Central memory CD8-positive, alpha-beta T cell (primary cell): ENCODE measurements at places on chromosomes 1 and 21.
A peak's percentile ranks its signal among the peaks of the same experiment; 100 is the strongest.

DNA sequence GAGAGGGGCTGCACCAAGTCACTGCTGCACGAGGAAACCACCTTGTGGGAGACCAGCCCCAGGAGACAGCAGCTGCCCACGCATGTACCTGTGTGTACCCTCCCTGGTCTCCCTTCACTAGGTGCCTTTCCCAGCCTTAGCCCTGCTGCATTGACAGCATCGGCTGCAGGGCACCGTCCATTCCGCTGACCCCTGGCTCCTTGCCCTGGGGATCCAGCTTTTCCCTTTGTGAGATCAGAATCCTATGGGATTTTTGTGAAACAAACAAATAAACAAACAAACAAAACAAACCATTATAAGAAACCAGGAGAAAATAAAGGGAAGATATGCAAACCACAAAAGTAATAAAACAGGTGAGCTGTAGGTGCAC lies 2.1 kb downstream of the STUM start:
- DNase-seq: no peak
- no peak overlapping the region for H3K27ac ChIP-seq
- peaks cover 73% of the 10 kb centered on the region for H3K27me3 ChIP-seq
- H3K36me3 ChIP-seq: no peaks in the 10 kb centered on the region
- H3K4me3 ChIP-seq: peak overlapping the region; percentile 76

DNA sequence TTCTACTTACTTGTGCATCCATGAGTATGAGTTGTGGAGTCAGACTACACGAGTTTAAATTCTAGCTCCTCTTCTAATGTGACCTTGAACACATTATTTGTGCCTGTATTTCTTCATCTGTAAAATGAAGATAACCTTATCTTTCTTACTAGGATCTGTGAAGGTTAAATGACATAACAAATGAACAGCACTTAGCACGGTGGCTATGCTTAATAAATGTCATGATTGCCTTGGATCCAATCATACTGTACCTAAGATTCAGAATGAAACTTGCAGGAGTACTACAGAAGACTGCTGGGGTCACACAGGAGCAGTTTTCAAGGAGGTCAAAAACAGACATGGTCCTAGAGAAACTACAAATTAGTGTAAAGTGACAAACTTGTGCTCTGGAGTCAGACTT lies 22.2 kb upstream of the ALG14 start:
- no peak overlapping the region for H3K27ac ChIP-seq
- peaks cover 24% of the 10 kb centered on the region for H3K27me3 ChIP-seq
- no peak for DNase-seq
- no peaks in the 10 kb centered on the region for H3K36me3 ChIP-seq

DNA sequence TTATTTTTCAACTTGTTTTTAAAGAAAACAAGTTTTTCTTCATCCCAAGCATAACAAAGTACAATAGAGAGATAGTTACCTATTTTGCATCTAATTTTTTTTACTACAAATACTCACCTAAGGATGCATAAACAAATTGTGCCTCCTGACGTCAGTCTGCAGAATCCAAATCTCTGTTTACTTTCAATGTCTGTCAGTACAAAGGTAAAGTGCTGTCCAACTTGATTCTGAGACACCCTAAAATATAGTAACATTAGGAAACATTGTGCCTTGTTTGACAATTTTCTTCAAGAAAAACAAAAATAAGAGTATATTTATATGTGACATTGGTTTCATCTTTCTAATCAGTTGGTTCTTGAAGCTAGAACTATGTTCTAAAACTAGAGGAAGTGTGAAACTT lies 103.4 kb downstream of the DENND1B start:
- H3K4me3 ChIP-seq: no peak overlapping the region
- no peaks in the 10 kb centered on the region for H3K27me3 ChIP-seq
- no peak for DNase-seq
- H3K36me3 ChIP-seq: peaks cover under 1% of the 10 kb centered on the region

DNA sequence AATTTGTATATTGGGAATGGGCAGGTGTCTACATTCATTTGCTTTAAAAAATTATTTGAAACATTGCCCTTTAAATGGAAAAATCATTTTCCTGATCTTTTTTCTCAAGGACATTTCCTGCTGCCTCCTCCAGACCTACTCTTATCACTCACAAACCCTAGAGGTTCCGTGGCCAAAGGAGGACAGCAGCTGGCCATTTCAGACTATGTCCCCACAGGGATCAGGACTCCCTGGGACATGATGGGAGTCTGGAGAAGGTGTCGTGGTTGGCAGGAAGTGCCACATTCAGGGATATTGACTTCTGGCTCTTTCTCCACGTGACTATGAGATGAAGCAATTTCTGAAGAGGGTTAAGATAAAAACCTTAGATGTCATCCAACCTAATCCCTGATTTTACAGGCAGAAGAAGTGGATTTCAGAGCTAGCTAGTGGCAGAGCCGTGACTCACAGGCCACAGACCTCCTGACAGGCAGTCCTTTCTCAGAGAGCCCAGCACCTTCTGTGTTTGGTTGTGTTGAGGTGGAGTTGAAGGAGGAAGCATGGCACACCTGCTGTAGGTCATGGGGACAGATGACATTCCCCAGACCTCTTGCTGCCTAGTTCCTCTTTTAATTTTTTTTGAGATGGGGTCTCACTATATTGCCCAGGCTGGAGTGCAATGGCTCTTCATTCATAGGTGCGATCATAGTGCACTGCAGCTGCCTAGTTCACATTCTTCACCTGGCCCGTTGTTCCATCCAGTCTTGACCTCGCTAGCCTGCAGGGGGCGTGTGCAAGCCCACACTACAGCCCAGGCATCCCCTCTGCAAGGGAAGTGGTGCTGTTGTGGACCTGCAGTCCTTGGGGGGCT lies 25.5 kb upstream of the IL10 start:
- H3K27ac ChIP-seq: no peak overlapping the region
- no peaks in the 10 kb centered on the region for H3K27me3 ChIP-seq

- no peaks in the 10 kb centered on the region for H3K4me1 ChIP-seq
- peaks cover 3% of the 10 kb centered on the region for H3K36me3 ChIP-seq
- H3K27ac ChIP-seq: no peak overlapping the region
Measured at GRCh38 chr21:36200081-36200561, 43.5 kb downstream of the DOP1B start.

DNA sequence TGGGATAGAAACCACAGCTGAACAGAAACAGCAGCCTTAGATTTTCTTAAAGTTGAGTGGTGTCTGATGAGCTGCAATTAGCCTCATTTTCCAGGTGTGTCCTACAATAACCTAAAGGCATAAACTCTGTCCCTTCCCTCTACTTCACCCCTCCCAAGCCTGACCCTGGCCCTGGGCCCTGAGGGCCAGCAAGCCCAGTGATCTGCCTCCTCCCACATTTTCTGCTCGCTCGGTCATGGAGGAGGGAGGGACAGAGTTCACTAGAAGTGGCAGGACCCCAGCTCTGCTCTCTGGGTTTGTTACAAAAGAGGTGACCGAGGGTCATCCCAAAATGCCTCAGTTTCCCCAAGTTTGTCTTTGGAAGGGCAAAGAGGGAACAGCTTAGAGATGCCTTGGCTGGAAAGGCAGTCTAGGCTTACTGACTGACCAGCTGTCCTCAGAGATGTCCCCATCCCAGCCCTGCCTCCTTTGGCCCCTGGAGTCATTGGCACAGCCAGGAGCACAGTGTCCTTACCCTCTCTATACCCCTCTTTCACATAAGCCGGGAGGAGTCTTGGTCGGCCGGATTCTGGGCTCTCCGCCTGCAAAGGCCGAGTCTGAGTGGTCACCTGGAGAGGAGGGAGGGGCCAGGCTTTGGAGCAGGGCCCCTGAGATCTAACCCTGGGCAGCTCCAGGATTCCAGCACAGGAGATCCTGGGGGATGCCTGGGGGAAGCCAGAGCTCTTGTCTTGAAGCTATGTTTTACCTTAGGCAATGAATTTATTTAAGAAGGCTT lies 172.7 kb downstream of the PTPRU start:
- H3K4me3 ChIP-seq: no peak overlapping the region
- no peaks in the 10 kb centered on the region for H3K36me3 ChIP-seq
- peaks cover 79% of the 10 kb centered on the region for H3K27me3 ChIP-seq
- no peaks in the 10 kb centered on the region for H3K4me1 ChIP-seq
